ENCODE measurements at places on chromosomes 1 and 21.

- DNase-seq = no peak
Measured at GRCh38 chr1:243443557-243443956, 187.7 kb downstream of the SDCCAG8 start.

DNA sequence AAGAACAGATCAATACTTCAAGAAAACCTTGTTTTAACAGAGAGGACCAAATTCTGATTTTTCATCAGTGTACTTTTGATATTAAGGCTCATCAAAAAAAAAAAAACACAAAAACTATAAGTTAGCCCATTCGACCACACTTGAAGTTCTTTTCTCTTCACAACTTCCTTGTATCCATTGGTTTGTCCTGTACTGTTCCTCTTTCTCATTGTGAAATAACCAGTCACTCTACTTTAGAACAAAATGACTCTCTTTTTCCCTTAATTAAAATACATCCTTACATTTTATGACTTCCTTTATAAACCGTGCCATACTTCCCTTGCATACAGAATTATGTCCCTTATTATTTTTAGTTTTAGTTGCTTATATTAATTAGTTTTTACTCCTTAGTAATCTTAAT, 8.4 kb downstream of the QSOX1 start:
- no peak for DNase-seq

GRCh38 chr1:236304682-236305081, 22.9 kb upstream of the ERO1B start:
- no peak for DNase-seq

DNA sequence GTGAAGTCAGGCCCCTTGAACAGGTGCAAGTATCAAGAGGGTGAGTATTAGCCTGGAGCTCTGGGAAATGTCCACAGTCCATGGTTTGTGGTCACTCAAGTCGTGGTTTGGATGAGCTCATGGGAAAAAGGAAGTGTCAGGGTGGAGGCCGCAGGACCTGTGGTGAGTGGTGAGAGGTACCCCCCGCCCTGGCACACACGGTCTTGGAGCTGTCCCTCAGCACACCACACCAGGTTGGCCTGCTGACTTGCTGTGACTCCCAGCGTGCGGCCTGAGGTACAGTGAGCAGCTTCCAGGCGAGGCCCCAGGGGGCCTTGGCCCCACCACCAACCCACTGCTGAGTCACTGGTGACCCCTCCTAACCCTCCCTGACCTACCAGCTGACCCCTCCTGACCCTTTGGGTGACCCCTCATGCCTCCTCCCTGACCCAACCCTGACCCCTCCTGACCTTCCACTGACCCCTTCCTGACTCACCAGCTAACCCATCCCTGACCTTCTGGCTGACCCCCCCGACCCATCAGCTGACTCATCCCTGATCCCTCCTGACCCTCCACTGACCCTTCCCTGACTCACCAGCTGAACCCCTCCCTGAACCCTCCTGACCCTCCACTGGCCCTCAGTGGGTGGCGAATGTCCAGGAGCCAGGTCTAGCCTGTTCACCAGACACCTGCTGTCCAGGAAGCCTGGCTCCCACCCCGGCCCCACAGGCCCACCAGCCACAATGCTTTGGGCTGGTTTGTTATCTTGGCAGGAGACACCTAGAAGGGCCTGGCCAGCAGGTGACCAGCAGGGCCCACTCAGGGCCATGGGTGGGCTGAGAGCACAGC, 34.8 kb upstream of the RNF187 start:
- DNase-seq = no peak

Measured in NCI-H2081 (cell line).